LNCaP clone FGC (cell line): ENCODE measurements at places on chromosomes 7 and 10.

DNA sequence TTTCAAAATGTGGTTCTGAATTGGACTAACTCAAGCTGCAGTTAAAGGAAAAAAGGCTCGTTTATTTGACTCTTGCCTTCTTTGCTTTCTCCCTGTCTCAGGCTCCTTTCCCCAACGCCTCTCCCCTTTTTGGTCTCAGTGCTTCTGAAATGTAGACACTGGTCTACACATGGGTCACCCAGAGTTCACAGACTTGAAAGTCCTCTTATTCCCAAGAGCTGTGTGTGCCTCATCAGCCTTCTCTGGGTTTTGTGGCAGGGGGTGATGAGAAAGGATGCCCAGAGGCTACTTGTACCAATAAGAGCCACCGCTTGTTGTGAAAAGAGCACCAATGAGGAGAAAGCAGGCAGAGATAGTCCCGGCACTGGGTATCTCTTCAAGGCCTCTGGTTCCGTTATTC, 125.7 kb downstream of the BICC1 start:
- DNase-seq: no peak

DNA sequence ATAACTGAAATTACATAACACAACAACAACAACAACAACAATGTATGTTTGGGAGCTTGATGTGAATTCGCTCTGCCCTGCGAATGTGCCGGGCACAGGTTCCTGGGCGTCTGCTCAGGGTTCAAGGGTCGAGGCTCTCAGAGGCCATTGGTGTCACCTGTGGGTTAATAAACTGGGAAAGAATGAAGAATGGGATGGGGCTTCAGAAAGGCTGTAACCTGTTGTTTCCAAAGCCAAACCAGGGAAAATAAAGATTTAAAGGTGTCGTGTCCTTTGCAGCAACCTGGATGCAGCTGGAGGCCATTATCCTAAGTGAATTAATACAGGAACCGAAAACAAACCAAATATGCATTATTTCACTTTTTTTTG, 17.3 kb upstream of the KLRG2 start:
- no peak for DNase-seq

- DNase-seq: peak; percentile 43
Observed at GRCh38 chr7:140059273-140060242, 3.2 kb downstream of the PARP12 start.

- no peak for DNase-seq
Observed at GRCh38 chr7:70717553-70718329, 414.2 kb upstream of the GALNT17 start.

DNA sequence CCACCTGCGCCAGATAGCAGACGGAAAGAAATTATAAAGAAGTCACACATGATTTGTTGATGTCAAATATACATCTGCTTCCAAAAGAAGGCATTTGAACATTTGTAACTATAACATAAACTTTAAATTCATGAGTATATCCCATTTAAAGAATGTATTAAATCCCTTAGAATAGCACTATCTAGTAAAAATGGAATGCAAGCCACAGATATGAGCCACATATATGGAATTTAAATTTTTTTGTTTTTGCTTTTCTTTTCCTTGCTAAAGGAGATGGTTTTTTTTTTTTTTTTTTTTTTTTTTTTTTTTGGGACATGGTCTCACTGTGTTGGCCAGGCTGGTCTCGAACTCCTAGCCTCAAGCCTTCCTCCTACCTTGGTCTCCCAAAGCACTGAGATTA, 730.8 kb downstream of the PHTF2 start:
- DNase-seq: no peak
